ENCODE measurements at places on chromosomes 5 and 9.

DNA sequence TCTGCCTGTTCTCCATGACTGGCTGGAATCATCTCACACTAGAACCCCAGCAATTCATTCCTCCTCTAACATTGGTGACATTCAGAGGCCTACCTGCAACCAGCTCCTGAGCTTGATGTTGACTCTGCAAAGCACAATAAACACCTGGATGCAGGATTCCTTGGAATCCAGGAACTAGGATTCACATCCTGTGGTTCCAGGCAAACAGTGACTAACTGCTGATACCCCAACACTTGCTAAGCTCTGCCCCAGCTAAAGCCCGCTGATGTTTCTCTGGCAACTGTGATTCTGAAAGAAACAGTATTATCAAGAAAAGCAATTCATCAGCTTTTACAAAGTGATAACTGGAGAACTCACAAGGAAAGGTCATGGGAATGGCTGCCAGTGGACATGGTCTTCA is 29.2 kb downstream of the SUSD1 start:
- H3K4me3 ChIP-seq: no peak overlapping the region
- no peaks in the 10 kb centered on the region for H3K27me3 ChIP-seq
- H3K27ac ChIP-seq: no peak overlapping the region
- peaks cover 18% of the 10 kb centered on the region for H3K36me3 ChIP-seq

DNA sequence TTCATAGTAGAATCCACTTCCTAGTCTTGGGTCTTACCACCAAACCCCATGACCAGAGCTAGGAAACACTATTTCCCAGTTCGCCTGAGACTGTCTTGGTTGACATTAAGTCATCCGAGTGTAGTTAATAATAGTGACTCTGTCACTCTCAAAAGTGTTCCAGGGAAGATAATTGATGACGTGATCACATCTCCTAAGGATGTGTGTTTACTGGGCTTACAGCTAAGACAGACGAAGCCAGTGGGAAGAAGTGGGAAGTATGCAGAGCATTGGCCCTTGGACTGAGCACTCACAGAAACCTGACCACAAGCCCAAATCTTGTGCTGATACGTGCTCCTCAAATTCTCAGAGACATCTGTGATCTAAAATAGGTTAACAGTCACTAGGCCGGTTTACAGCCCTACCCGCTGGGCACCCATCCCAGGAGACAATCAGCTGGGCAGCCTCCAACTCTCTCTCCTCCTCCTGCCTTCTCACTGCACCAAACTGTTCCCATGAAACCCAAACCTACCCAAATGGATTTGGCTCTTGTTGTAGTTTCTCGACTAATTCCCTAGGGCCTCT is 316.6 kb downstream of the TLE1 start:
- H3K27ac ChIP-seq: no peak overlapping the region
- no peak overlapping the region for H3K4me3 ChIP-seq
- no peaks in the 10 kb centered on the region for H3K36me3 ChIP-seq
- H3K27me3 ChIP-seq: no peaks in the 10 kb centered on the region
- no peak for DNase-seq

DNA sequence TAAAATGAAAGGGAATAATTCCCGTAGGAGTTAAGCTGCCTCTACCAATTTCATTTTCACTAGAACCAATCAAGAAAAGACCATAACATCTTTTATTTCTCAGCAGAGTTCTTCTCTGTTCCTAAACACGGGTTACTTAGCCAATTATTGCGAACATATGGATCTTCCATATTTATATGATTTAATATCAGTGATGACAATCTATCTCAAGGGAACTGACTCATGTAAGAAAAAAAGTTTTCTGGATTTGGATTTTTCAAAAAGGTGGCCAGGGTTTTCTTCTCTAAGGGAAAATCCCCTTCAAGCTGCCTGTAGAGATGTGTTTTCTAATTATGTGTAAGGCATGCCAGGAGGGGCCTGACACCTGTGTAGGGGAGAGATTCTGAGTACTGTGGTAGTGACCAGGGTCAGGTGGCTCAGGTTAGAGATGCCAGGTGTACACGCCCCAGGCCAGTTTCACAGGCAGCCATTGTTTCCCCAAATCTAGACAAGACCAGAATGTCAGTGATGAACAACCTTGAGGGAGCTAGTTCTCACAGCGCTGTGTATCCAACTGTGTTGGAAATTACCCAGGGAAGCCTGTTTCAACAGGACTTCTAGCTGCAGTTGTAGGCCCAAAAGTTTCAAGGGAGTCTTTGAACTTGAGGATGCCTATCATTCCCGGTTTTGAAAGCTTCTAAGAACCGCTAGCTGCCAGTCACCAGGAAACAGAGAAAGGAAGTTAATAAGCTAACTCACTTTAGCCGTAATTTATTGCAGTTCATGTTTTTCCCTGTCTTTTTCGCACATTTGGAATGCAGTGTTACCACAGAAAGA is 572.5 kb upstream of the RGMB start:
- no peaks in the 10 kb centered on the region for H3K4me1 ChIP-seq
- no peaks in the 10 kb centered on the region for H3K27me3 ChIP-seq
- no peak for DNase-seq
- H3K36me3 ChIP-seq: no peaks in the 10 kb centered on the region

GRCh38 chr5:115932991-115933390 is 29.3 kb upstream of the LVRN start:
- H3K4me3 ChIP-seq: no peak overlapping the region
- H3K4me1 ChIP-seq: no peaks in the 10 kb centered on the region
- H3K27me3 ChIP-seq: no peaks in the 10 kb centered on the region
- no peak overlapping the region for H3K27ac ChIP-seq

- H3K4me3 ChIP-seq: no peak overlapping the region
- DNase-seq: no peak
- H3K27me3 ChIP-seq: peaks cover 15% of the 10 kb centered on the region
- no peak overlapping the region for H3K27ac ChIP-seq
- H3K36me3 ChIP-seq: no peaks in the 10 kb centered on the region
- H3K4me1 ChIP-seq: no peaks in the 10 kb centered on the region
Measured at GRCh38 chr9:6224393-6225154, 9.0 kb downstream of the IL33 start.

GRCh38 chr9:96453625-96454024 is 3.7 kb downstream of the HABP4 start:
- no peak overlapping the region for H3K4me3 ChIP-seq
- peaks cover 13% of the 10 kb centered on the region for H3K4me1 ChIP-seq
- H3K27ac ChIP-seq: no peak overlapping the region
- DNase-seq: no peak
- H3K27me3 ChIP-seq: peaks cover 8% of the 10 kb centered on the region
- H3K36me3 ChIP-seq: peaks cover 4% of the 10 kb centered on the region

DNA sequence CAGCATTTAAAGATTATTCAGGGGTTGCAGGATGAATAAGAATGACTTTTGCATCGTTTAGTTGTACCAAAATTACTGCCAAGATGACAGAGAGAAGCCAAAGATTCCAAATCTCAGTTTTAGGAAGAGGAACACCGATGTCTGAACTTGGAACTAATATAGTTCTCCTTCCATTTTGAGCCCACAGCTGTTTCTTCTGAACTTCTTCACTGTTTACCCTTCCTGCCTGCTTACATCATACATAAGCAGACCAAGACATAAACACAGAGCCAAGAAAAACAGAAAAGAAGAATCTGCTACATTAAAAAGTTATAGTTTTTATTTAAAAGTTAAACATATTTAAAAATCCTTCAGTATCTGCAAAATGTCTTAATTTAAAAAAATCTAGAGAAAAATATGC is 146.9 kb upstream of the RAPGEF1 start:
- no peak overlapping the region for H3K27ac ChIP-seq
- H3K4me3 ChIP-seq: no peak overlapping the region
- no peaks in the 10 kb centered on the region for H3K27me3 ChIP-seq
- H3K36me3 ChIP-seq: no peaks in the 10 kb centered on the region

DNA sequence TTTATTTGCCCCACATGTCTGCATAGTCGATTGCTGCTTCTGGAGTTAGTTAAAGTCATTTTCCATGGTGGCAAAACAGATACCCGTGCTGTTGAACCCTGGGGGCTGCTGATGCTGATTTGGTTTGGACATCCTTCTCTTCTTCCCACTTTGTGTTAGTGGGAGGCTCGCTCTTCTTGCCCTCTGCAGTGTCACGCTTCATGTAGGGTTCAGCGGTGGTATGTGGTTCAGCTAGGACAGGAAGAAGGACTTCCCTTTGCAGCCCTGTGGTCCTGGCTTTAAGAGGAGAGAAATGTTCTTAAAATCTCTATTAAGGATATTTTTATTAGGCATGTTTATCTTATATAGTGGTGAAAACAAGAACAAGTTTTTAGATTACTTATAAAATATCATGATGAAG is 36.2 kb downstream of the SLC36A1 start:
- peaks cover 2% of the 10 kb centered on the region for H3K4me1 ChIP-seq
- DNase-seq: no peak
- H3K36me3 ChIP-seq: peaks cover 6% of the 10 kb centered on the region

- H3K4me3 ChIP-seq: peak overlapping the region; percentile 100
- DNase-seq: no peak
- peaks cover 19% of the 10 kb centered on the region for H3K27me3 ChIP-seq
- peaks cover 23% of the 10 kb centered on the region for H3K4me1 ChIP-seq
- peaks cover 13% of the 10 kb centered on the region for H3K36me3 ChIP-seq
Measured at GRCh38 chr5:90528601-90529193, 687 bp downstream of the LYSMD3 start.

DNA sequence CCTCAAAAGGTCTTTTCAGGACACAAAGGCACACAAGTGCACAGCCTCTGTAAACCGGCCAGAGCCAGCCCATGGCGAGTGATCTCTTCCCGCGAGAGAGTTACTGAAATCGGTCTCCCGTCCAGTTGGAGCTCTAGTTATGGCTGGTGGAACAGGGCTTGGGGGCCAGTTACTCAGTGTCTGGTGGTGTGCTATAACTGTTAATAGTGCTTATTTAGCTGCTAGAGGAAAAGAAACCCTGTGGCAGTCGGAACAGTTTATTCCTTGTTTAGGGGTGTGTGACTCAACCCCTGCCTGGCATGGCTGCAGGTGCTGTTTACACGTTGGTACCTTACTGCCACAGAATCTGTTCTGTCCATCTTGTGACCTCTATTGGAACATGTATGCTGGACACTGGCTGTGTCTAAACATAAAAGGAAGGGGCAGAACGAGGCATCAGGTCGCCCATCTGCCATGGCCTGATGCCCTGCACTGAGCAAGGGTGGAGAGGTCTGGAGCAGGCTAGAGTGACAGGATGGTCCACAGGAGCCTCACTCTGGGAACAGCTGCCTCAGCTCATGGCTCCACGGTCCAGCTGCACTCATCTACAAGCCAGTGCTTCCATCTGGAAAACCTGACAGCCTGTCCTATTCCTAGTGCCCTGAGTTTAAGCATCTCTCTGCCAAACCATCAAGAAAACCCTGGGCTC is 49.6 kb upstream of the SIMC1 start:
- peaks cover 5% of the 10 kb centered on the region for H3K27me3 ChIP-seq
- DNase-seq: no peak
- H3K27ac ChIP-seq: no peak overlapping the region
- H3K4me1 ChIP-seq: no peaks in the 10 kb centered on the region
- H3K36me3 ChIP-seq: no peaks in the 10 kb centered on the region
- H3K4me3 ChIP-seq: no peak overlapping the region

DNA sequence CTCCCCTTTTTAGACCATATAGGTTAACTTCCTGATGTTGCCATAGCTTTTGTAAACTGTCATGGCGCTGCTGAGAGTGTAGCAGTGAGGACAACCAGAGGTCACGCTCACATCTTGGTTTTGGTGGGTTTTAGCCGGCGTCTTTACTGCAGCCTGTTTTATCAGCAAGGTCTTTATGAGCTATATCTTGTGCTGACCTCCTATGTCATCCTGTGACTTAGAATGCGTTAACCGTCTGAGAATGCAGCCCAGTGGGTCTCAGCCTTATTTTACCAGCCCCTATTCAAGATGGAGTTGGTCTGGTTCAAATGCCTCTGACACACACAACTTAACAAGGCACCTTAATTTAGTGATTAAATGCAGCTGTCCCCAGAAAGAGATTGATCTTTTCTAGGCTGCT is 23.9 kb upstream of the KDM4C start:
- no peaks in the 10 kb centered on the region for H3K36me3 ChIP-seq
- H3K4me1 ChIP-seq: no peaks in the 10 kb centered on the region
- no peak for DNase-seq

DNA sequence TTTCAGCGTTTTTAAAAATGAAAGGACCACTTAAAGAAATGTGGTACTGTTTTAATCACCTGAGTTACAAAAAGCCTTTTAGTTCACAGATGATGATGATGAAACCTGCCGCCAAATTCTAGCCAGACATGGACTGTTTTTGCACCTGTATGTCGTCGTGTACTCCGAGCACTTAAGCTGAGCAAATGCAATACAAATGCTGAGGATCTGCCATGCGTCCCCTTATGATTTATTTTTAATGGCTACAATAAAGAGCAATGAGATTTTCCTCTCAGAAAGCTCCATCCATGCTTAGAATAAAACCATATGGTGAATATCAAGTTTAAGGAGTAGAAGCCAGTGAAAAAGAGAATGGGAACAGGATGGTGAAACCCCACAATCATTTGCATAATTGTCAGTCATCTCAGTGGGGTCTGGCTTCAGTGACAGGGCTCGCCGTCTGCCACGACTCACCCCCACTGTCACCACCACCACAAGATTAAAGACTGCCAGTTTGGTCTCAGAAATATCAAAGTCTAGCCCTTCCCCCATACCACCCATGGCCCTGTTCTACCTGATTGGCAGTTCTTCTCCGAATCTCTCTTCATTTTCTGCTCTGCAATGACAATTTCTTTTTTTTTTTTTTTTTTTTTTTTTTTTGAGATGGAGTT is 159.9 kb downstream of the GOLPH3 start:
- no peak for DNase-seq
- H3K27me3 ChIP-seq: peaks cover 6% of the 10 kb centered on the region
- no peak overlapping the region for H3K4me3 ChIP-seq
- H3K27ac ChIP-seq: no peak overlapping the region
- peaks cover 15% of the 10 kb centered on the region for H3K4me1 ChIP-seq

Measured in T-helper 2 cell treated with Interferon-gamma antibody and Interleukin-4, amounts not matched to agents 5 μg/mL and 100 μg/mL, for 36 hours (primary cell).